Psoas muscle (tissue), 8 donors: ENCODE measurements at places on chromosomes 16 and 17.

DNA sequence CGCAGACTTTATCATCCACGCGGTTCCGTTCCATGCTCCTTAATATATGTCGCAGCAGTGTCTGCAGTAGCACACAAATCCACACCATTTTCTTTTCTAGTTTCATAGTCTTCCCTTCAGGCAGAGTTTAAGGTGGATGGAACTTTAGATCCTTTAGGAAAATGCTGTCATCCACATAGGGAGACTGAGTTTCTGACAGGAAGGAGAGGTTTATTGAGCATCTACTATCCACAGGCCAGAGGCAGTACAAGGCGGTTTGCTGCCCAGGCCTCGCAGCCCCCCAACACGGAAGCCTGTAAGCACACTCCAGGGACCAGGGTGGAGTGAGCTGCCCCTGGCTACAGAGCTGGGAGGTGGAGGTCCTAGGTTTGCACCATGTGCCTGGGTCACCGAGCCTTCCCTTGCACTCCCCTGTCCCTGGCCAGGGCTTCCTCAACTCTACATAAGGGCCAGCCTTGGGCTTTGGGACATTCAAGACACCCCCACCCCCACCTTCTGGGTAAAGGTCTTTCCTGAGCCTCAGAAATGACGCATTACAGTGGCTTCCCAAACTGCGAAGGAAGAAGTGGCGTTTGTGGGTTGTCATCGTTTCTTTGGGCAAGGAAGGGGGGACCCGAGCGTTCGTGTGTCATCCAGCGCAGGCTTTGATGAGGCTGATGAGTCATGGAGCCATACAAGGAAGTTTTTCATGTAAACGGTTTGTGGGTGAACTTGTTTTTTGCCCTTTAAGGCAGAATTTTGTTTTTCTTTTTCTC, 146.5 kb upstream of the PLCG2 start:
- no peak for DNase-seq
- H3K4me3 ChIP-seq = no peak overlapping the region
- H3K4me1 ChIP-seq = no peaks in the 10 kb centered on the region
- H3K27ac ChIP-seq = no peak overlapping the region

DNA sequence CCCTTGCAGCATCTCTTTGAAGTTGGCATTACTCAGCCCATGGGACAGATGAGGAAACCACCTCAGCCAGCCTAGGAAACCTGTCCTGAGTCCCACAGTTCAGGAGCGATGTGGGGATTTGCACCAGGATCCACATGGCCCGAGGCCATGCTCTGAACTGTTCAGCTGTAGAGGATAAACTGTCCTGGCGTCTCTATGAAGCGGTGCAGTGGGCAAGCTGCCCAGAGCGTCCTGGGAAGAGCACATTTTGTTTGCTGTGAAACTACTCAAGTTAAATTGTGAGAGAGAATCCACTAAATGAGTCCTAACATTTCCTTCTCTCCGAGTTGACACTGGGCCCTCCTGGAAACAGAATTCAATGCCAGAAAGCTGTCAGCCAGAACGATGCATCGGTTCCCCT, 276.6 kb upstream of the TNRC6C start:
- H3K4me1 ChIP-seq = peaks cover 2% of the 10 kb centered on the region
- H3K27me3 ChIP-seq = peaks cover 25% of the 10 kb centered on the region
- no peaks in the 10 kb centered on the region for H3K36me3 ChIP-seq
- H3K4me3 ChIP-seq = no peak overlapping the region
- H3K27ac ChIP-seq = no peak overlapping the region

- no peaks in the 10 kb centered on the region for H3K27me3 ChIP-seq
- no peaks in the 10 kb centered on the region for H3K36me3 ChIP-seq
- H3K27ac ChIP-seq = peak overlapping the region; percentile 57
- H3K4me1 ChIP-seq = peaks cover 43% of the 10 kb centered on the region
- no peak overlapping the region for H3K4me3 ChIP-seq
Observed at GRCh38 chr17:76493505-76494167, 7.6 kb downstream of the RHBDF2 start.

GRCh38 chr16:86901483-86901882, 323.1 kb downstream of the FOXL1 start:
- H3K36me3 ChIP-seq = no peaks in the 10 kb centered on the region
- H3K4me1 ChIP-seq = no peaks in the 10 kb centered on the region
- H3K27ac ChIP-seq = no peak overlapping the region
- peaks cover 15% of the 10 kb centered on the region for H3K27me3 ChIP-seq
- no peak for DNase-seq

GRCh38 chr16:19808061-19808641, 76.5 kb downstream of the GPRC5B start:
- H3K27me3 ChIP-seq = no peaks in the 10 kb centered on the region
- H3K27ac ChIP-seq = peak overlapping the region; percentile 91
- no peaks in the 10 kb centered on the region for H3K36me3 ChIP-seq
- H3K4me1 ChIP-seq = peaks cover 42% of the 10 kb centered on the region
- H3K4me3 ChIP-seq = no peak overlapping the region

DNA sequence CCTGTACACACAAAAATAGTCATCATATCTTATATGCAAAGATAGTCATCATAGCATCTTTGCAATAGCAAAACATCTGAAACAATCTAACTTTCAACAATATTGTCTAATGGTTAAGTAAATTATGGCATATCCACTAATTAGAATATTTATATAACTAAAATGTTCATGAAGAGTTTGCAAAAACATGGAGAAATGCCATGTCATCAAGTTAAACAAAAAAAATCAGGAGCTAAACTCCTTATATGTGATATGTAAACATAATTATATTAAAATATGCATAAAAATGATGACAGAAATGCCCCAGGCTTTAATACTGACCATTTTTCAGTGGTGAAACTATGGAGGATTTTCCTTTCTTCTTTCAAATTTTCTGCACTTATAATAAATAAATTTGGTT, 22.3 kb upstream of the XYLT1 start:
- H3K27me3 ChIP-seq = no peaks in the 10 kb centered on the region
- no peaks in the 10 kb centered on the region for H3K36me3 ChIP-seq
- H3K4me3 ChIP-seq = no peak overlapping the region
- no peak for DNase-seq

- no peak for DNase-seq
- no peak overlapping the region for H3K4me3 ChIP-seq
- H3K36me3 ChIP-seq = peaks cover 61% of the 10 kb centered on the region
- H3K4me1 ChIP-seq = peaks cover 1% of the 10 kb centered on the region
- H3K27ac ChIP-seq = no peak overlapping the region
- no peaks in the 10 kb centered on the region for H3K27me3 ChIP-seq
Observed at GRCh38 chr16:11748404-11749254, 6.0 kb upstream of the TXNDC11 start.

GRCh38 chr17:6901086-6901485, 69.6 kb upstream of the TEKT1 start:
- H3K27me3 ChIP-seq = peaks cover 12% of the 10 kb centered on the region
- H3K4me3 ChIP-seq = no peak overlapping the region
- no peaks in the 10 kb centered on the region for H3K36me3 ChIP-seq
- DNase-seq = no peak

GRCh38 chr17:4529533-4530152, 25.5 kb downstream of the MYBBP1A start:
- no peak overlapping the region for H3K4me3 ChIP-seq
- peaks cover 2% of the 10 kb centered on the region for H3K27me3 ChIP-seq
- DNase-seq = no peak
- H3K36me3 ChIP-seq = no peaks in the 10 kb centered on the region
- peak overlapping the region; percentile 2 for H3K27ac ChIP-seq

GRCh38 chr17:16439303-16439791, 24.0 kb downstream of the TRPV2 start:
- DNase-seq = no peak
- peaks cover 45% of the 10 kb centered on the region for H3K36me3 ChIP-seq
- peak overlapping the region; percentile 94 for H3K27ac ChIP-seq
- H3K4me1 ChIP-seq = peaks cover 31% of the 10 kb centered on the region
- H3K4me3 ChIP-seq = peak overlapping the region; percentile 96

GRCh38 chr16:48608452-48608851, 1.5 kb downstream of the N4BP1 start:
- no peaks in the 10 kb centered on the region for H3K36me3 ChIP-seq
- H3K4me1 ChIP-seq = peaks cover 57% of the 10 kb centered on the region
- no peak for DNase-seq
- peak overlapping the region; percentile 87 for H3K27ac ChIP-seq
- peak overlapping the region; percentile 100 for H3K4me3 ChIP-seq
- H3K27me3 ChIP-seq = no peaks in the 10 kb centered on the region

DNA sequence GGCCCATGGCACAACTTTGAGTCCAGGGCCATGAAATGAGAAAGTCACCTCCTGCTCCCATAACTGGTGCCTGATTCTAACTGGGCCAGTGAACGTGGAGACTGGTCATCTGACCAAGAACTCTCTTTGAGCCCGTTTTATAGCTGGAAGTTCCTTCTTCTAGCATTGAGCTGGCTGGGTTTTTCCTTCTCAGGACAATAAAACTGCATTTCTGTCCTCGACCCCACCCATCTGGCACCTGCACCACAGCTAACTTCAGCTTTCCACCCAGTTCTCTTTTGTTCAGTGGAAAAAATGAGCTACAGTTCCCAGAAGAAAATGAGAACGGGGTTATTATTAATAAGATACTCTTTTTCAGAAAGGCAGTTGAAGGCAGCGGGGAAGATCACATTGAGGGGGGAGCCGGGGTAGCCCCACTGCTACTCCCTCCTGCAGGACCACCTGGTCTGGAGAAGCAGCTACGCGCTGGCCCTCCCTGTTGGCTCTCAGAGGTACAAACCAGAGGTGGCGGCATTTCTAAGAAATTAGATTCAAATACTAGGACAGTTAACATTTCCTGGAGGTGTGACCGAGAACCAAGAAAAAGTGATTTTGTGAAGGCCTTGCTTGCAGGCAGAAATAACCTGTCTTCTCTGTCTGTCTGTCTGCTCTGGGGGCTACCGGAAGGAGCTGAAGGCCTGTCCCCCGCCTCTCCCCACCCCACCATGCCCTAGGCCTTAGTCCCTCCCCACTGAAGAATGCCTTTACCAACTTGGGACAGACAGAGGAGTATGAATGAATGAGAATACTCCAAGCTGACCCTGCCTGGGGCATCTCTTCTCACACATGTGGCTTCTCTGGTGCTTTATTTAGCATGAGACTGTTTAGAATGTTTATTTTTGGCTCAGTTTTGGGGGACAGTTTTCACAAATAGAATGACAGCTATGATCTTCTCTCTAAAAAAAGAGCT, 123.9 kb downstream of the XYLT1 start:
- no peaks in the 10 kb centered on the region for H3K27me3 ChIP-seq
- H3K27ac ChIP-seq = no peak overlapping the region
- H3K4me3 ChIP-seq = no peak overlapping the region
